Activated gamma-delta T cell treated with Interleukin-2 at 50 U/mL for 16 hours (primary cell): ENCODE measurements at places on chromosomes 2 and 18.

- DNase-seq = no peak
Measured at GRCh38 chr2:234650911-234651310, 154.0 kb upstream of the ARL4C start.

GRCh38 chr2:42928692-42929545 is 136.5 kb upstream of the HAAO start:
- no peak for DNase-seq

- no peak for DNase-seq
Measured at GRCh38 chr2:69465513-69466456, 28.6 kb upstream of the NFU1 start.

GRCh38 chr2:217215877-217216276 is 356.0 kb upstream of the TNP1 start:
- no peak for DNase-seq

DNA sequence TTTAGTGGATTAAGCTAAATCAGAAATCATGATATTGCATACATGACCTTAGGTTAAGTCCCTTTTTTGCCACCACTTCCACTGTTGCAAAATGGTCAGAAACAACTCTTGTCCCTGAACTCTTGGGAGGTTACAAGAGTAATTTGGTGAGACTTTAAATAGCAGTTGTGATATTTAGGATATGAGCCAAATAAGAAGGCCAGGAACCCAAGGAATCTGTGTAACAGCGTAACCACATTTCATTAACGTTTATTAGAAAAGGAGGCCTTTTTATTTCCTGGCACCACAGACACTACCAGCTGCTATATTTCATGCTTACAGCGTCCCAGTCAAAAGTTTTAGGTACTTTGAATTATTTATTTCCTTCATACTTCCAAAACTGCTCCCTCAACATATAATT is 268.0 kb downstream of the GPD2 start:
- no peak for DNase-seq
